ENCODE measurements at places on chromosomes 11 and 22.

- no peak for DNase-seq
Observed at GRCh38 chr11:69450064-69450856, 31.2 kb upstream of the LINC01488 start.

DNA sequence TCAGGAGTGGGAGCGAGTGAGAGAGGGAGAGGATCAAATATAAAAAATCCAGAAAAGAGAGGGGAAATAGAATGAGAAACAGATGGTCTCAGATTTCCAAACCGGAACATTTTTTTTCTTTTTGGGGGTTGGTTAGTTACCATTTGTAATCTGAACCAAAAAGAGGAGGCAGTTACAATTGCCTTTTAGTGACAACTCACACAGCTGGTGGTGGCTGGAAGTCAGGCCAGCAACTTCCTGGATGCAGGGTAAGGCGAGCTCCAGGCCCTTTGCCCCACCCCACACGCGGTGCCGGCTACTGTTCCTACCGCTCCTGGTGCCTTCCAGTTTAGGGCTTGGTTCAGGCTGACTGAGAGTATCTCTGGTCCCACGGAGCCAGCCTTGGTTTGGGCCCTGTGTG is 21.0 kb upstream of the UBASH3B start:
- no peak for DNase-seq

DNA sequence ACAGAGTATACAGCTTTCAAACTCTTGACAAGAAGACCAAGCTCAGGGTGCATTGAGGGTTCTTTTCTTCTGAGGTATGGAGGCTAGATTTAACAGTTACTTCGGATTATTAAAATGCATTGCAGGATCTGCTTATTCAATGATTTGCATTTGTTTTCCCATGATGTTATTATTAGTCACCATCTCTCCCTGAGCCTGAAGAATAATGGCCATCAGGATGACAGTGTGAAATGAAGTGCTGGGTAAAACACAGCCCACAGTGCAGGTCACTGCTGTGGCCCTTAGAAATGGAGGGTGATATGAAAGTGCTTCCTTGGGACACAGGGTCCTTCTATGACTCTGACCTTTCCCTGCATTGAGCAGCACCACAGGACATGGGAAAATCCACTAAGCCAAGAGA is 40.0 kb downstream of the TECTA start:
- DNase-seq = no peak

- no peak for DNase-seq
Observed at GRCh38 chr11:76891793-76892192, 31.1 kb downstream of the ACER3 start.

- no peak for DNase-seq
Observed at GRCh38 chr11:123107945-123108495, 46.1 kb upstream of the HSPA8 start.

DNA sequence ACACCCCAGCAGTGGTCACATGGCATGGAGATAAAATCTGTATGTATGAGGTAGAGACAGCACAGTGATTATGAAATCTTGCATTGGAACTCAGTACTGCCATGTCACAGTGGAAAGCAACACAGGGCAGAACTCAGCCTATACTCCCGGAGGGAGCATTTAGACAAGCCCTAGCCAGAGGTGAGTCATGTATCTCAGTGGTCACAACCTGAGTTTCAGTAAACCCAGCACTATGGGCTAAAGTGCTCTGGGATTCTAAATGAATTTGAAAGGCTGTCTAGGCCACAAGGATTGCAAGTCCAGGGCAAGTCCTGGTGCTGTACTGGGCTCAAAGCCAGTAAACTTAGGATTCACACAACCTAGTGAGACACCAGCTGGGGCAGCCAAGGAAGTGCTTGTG is 1717.1 kb upstream of the RAG2 start:
- DNase-seq = no peak

DNA sequence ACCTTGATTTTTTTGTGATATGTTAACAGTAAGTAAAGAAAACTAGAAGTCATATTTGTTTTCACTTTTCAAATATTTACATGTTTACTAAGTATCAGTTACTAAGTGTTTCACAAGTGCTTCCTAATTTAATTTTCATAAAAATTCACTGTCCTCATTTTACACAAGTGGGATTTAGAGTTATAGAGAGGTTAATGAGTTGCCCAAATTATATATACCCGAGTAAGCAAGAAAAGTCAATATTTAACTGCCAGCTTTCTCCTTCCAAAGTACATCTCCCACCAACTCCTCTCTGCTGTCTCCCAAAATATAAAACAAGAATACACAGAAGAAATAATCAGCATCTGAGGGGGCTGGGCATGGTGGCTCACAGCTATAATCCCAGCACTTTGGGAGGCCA is 896.7 kb upstream of the ANO3 start:
- no peak for DNase-seq

GRCh38 chr22:37457093-37457893 is 28.9 kb downstream of the MFNG start:
- DNase-seq = peak; percentile 93

DNA sequence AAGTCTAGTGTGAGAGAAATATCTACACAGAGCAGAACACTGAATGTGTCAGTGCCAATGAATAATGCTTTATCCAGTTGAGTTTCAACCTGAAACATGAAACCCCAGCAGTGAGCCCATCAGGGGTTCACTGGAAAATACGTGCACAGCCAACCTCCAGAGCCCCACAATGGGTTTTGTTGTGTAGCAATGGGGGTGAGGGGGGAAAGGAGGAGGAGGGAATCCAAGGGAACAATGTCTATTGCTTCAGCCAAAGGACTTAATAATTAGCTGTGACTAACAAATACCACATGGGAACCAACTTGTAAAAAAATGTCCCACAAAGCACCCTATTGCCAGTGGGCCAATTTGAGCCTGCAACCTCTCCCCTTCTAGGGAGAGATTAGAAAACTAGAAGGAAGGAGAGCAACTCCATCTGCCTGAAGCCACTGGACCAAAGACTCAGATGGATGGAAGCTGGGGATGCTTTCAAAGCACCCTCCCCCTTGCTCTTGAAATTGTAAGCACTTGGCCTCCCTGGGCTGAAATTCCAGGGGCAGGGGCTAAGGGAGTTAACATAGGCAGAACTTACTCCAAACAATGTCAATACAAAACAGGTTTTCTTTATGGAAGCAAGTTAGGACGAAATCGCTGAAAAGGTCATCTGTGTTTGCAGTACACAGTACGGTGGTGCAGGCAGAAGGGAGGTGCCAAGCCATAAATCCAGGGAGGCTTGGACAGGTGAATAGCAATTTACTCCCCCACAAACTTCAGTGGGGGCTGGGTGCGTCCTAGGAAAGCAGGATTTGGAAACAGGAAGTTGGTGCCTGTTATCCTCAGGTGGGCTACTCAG is 99.8 kb downstream of the ARL14EP start:
- no peak for DNase-seq

DNA sequence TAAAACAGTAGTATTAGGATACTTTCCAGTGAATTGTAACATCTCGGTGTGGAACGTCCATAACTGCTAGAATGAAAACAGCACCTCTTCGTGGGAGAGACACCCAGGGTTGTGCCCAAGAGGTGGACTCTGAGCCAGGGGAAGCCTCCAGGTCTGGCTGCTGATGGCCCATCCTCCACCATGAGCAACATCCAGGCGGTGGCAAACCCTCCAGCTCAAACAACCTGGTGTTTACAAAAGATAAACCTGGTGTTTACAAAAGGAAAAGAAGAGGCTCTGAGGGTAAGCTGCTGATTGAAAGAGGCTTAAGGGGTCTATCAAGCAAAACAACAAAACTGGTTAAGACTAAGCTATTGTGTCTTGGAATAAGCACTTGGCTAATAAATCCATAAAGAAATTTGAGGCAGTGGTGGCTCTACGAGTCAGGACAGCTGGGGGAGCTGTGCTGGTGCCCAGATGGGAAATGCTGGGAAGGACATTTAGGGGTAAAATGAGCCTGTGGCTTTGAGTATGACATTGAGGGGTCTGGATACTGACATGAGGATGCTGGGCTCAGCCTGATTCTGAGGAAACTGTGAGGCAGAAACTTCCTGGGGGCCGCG is 909.0 kb downstream of the BRD1 start:
- DNase-seq = no peak

Data from activated T-cell treated with anti-CD3 and anti-CD28 coated beads, Interleukin-2, amount 50 U/mL, for 48 hours (primary cell).